ENCODE measurements at places on chromosomes 1 and 21. TPM values are rescaled to one million over a fixed set of nuclear protein-coding genes. Genes with fewer than 3 reads are reported as not detected.

The ANXA9 gene
- 15.8 TPM for total RNA-seq

The CCDC24 gene
- 4.2 TPM for total RNA-seq

The ATP6V1G3 gene
- total RNA-seq = not detected

The IFNLR1 gene
- 2.2 TPM for total RNA-seq

The OR2W3 gene
- total RNA-seq = not detected

The RAP1GAP gene
- 10.7 TPM for total RNA-seq

The NCF2 gene
- total RNA-seq = 15.1 TPM

DNA sequence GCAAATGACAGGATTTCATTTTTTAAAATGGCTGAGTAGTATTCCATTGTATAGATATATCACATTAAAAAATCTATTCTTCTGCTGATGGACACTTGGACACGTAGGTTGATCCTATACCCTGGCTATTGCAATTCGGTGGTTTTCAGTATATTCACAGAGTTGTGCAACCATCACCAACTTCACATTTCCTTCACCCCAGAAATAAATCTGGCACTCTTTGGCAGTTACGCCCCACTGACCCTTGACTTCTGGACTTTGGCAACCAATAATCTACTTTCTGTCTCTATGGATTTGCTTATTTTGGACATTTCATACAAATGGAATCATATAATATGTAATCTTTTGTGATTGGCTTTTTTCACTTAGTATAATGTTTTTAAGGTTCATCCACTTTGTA, 35.9 kb downstream of the MAP3K7CL start:
- H3K27me3 ChIP-seq = no peaks in the 10 kb centered on the region
- no peak overlapping the region for H3K4me3 ChIP-seq
- peaks cover 13% of the 10 kb centered on the region for H3K4me1 ChIP-seq
- no peaks in the 10 kb centered on the region for H3K36me3 ChIP-seq
- DNase-seq = no peak

DNA sequence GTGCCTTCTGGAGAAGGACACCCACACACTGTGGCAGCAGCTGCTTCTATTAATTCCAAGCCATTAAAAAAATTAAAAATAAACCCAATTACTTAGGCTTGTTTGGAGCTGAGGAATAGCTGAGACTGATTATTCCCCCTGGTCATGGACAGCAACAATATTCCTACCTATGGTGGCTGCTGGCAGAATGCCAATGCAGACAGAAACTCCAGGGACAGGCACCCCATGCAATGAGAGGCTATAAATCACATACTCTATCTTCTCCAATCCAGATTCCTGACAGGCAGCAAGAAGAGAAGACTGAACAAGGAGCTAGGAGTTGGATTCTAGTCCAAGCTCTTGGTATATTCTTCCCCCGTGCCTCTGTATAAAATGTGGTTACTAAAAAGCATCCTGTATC, 275.4 kb upstream of the BEND5 start:
- no peak overlapping the region for H3K4me3 ChIP-seq
- H3K27me3 ChIP-seq = no peaks in the 10 kb centered on the region
- DNase-seq = no peak
- no peaks in the 10 kb centered on the region for H3K36me3 ChIP-seq
- no peak overlapping the region for H3K27ac ChIP-seq

GRCh38 chr1:17149771-17150170, 30.5 kb upstream of the PADI2 start:
- no peak overlapping the region for H3K4me3 ChIP-seq
- H3K4me1 ChIP-seq = no peaks in the 10 kb centered on the region
- H3K36me3 ChIP-seq = no peaks in the 10 kb centered on the region

GRCh38 chr1:207744000-207744534, 7.8 kb upstream of the CD46 start:
- H3K27ac ChIP-seq = no peak overlapping the region
- no peaks in the 10 kb centered on the region for H3K27me3 ChIP-seq
- no peak overlapping the region for H3K4me3 ChIP-seq
- H3K36me3 ChIP-seq = no peaks in the 10 kb centered on the region

GRCh38 chr1:111733183-111733991, 5.8 kb downstream of the INKA2 start:
- DNase-seq = no peak
- no peaks in the 10 kb centered on the region for H3K4me1 ChIP-seq
- H3K4me3 ChIP-seq = no peak overlapping the region
- no peaks in the 10 kb centered on the region for H3K27me3 ChIP-seq
- peak overlapping the region; percentile 1 for H3K27ac ChIP-seq

DNA sequence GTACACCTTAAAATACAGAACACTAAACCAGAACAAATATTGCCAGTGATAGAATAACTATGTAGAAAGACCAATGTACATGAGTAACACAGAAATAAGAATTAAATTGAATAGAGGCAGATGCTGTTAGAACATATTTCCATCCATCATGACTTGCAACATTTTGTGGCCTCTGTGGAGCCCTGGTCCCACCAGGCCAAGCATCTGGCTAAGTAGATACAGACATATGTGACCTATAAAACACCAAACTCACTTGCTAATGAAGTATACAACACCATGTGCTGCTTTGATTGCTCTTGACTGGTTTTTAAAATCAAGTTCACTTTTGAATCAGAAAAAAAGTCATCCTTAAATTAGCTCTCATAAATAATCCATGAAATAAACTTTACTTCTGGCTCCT, 20.5 kb downstream of the SLC19A2 start:
- no peak overlapping the region for H3K27ac ChIP-seq
- no peaks in the 10 kb centered on the region for H3K27me3 ChIP-seq
- H3K4me1 ChIP-seq = no peaks in the 10 kb centered on the region

GRCh38 chr1:184113251-184113650, 61.7 kb downstream of the TSEN15 start:
- no peaks in the 10 kb centered on the region for H3K27me3 ChIP-seq
- H3K27ac ChIP-seq = no peak overlapping the region
- no peak overlapping the region for H3K4me3 ChIP-seq
- DNase-seq = no peak
- no peaks in the 10 kb centered on the region for H3K36me3 ChIP-seq

DNA sequence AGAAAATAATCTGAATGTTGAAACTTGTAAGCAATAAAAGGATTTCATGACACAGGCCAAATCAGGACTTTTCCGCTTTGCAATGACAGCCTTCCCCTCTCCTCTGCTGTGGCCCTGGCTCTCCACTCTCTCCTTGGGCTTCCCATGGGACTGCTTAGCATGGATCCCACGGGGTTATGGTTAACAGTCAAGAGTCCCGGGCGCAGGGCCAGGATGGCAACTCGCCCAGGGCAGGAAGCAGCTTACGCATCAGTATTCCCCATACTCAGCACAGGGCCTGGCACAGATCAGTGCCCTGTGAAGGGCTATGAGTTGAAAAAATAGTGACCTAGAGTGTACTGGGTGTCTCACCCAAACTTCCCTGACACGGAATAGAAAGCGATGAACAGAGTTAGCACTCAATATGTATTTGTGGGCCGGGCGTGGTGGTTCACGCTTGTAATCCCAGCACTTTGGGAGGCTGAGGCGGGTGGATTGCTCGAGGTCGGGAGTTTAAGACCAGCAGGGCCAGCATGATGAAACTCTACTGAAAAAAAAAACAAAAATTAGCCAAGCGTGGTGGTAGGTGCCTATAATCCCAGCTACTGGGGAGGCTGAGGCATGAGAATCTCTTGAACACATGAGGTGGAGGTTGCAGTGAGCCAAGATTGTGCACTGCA, 29.1 kb upstream of the GRHL3 start:
- H3K27ac ChIP-seq = no peak overlapping the region
- no peak for DNase-seq
- H3K27me3 ChIP-seq = no peaks in the 10 kb centered on the region
- no peak overlapping the region for H3K4me3 ChIP-seq

GRCh38 chr1:19411612-19412011, 73.7 kb downstream of the CAPZB start:
- DNase-seq = no peak
- no peak overlapping the region for H3K4me3 ChIP-seq
- H3K27me3 ChIP-seq = no peaks in the 10 kb centered on the region
- peaks cover 4% of the 10 kb centered on the region for H3K4me1 ChIP-seq

DNA sequence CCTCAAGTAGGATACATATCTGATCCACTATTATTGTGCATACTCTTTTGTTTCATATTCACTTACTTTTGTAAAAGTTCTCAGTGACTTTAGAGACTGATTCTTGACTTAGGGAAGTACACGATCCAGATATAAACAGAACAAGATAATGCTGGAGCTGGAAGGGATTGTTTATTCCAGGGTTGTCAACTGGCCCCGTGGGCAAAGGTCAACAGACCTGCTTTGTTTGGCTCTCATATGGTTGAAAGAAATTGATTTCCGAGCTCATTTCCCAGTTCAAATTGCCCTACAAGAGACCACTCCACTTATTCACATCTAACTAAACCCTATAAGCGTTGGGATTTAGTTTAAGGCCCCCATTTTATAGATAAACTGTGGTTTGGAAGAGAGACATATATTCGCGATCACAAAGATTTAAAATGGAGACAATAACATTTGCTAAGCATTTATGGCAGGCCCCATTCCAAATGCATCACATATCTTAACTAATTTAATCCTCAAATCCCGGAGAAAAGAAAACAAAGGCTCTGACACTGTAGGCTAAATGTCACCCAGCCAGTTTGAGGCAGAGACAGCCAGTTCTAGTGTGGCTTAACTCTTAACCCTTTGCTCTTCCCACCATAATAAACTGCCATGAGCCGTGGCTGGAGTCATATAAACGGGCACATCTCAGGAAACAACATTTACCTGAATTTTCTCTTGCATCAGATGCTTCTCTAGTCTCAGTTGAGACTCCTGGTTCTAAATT, 20.6 kb downstream of the REG4 start:
- no peak for DNase-seq
- no peak overlapping the region for H3K4me3 ChIP-seq
- peak overlapping the region; percentile 83 for H3K27ac ChIP-seq
- no peaks in the 10 kb centered on the region for H3K27me3 ChIP-seq

GRCh38 chr1:44685881-44686280, 11.4 kb downstream of the ARMH1 start:
- no peak overlapping the region for H3K27ac ChIP-seq
- H3K4me3 ChIP-seq = no peak overlapping the region
- no peaks in the 10 kb centered on the region for H3K27me3 ChIP-seq
- no peaks in the 10 kb centered on the region for H3K36me3 ChIP-seq

- no peak for DNase-seq
- no peak overlapping the region for H3K4me3 ChIP-seq
- H3K27me3 ChIP-seq = no peaks in the 10 kb centered on the region
- no peak overlapping the region for H3K27ac ChIP-seq
These were observed 20.4 kb upstream of the KIF14 start for GRCh38 chr1:200640963-200641401.

DNA sequence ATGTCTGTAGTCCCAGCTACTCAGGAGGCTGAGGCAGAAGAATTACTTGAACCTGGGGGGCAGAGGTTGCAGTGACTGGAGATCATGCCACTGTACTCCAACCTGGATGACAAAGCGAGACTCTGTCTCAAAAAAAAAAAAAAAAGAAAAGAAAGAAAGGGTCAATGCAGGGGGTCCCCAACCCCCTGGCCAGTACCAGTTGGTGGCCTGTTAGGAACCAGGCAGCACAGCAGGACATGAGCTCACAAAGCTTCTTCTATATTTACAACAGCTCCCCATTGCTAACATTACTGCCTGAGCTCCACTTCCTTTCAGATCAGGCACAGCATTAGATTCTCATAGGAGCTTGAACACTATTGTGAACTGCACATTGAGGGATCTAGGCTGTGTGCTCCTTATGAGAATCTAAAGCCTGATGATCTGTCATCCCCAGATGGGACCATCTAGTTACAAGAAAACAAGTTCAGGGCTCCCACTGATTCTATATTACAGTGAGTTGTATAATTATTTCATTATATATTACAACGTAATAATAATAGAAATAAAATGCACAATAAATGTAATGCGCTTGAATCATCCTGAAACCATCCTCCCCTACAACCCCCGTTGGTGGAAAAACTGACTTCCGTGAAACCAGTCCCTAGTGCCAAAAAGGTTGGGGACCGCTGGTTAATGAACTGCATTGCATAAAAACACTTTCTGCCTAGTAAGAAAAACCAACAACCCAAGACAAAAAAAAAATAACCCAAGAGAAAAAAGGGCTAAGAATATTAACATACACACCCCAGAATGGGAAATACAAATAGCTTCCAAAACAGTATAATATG, 2.8 kb downstream of the ZBTB8OS start:
- no peaks in the 10 kb centered on the region for H3K27me3 ChIP-seq
- H3K36me3 ChIP-seq = peaks cover 4% of the 10 kb centered on the region
- DNase-seq = no peak
- H3K4me3 ChIP-seq = no peak overlapping the region

DNA sequence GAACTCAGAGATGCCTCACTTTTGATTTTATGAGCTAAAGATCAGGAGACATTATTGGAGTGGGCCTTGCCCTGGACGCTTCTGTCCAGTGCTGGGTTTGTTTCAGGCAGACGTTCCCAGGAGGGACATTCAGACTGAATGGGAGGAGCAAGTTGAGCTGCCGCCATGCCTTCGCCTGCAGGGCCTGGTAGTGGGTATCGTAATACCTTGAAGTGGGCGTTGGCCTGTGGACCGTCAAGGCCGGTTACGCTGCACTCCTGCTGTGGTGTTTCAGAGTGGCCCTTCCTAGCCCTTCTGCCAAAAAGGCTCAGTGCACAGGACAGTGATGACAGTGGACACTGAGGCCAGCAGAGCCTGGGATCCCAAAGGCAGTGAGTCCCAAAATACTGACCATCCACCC, 1.6 kb downstream of the FAM3B start:
- peaks cover 4% of the 10 kb centered on the region for H3K4me1 ChIP-seq
- no peak overlapping the region for H3K27ac ChIP-seq
- no peaks in the 10 kb centered on the region for H3K36me3 ChIP-seq

DNA sequence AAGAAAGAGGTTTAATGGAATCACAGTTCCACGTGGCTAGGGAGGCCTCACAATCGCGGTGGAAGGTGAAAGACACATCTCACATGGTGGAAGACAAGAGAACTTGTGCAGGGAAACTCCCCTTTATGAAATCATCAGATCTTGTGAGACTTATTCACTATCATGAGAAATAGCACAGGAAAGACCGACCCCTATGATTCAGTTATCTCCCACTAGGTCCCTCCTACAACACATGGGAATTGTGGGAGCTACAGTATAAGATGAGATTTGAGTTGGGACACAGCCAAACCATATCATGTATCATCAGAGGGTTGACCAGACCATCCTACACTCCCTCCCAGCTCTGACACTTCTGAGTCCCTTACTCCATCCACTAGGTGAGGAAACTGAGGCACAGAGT, 143.9 kb upstream of the KLHDC7A start:
- no peak for DNase-seq
- H3K4me3 ChIP-seq = no peak overlapping the region
- no peak overlapping the region for H3K27ac ChIP-seq
- no peaks in the 10 kb centered on the region for H3K4me1 ChIP-seq

- H3K27me3 ChIP-seq = no peaks in the 10 kb centered on the region
- no peak overlapping the region for H3K27ac ChIP-seq
- H3K4me1 ChIP-seq = no peaks in the 10 kb centered on the region
- no peak for DNase-seq
These were observed 226.1 kb downstream of the DNAH14 start for GRCh38 chr1:225155555-225155954.

GRCh38 chr1:79325705-79326104, 319.2 kb upstream of the ADGRL4 start:
- no peak for DNase-seq
- no peaks in the 10 kb centered on the region for H3K27me3 ChIP-seq
- H3K27ac ChIP-seq = no peak overlapping the region
